Mesothelial cell of epicardium (in vitro differentiated cells): ENCODE measurements at places on chromosomes 1 and 21. TPM values are rescaled to one million over a fixed set of nuclear protein-coding genes. Genes with fewer than 3 reads are reported as not detected.

DNA sequence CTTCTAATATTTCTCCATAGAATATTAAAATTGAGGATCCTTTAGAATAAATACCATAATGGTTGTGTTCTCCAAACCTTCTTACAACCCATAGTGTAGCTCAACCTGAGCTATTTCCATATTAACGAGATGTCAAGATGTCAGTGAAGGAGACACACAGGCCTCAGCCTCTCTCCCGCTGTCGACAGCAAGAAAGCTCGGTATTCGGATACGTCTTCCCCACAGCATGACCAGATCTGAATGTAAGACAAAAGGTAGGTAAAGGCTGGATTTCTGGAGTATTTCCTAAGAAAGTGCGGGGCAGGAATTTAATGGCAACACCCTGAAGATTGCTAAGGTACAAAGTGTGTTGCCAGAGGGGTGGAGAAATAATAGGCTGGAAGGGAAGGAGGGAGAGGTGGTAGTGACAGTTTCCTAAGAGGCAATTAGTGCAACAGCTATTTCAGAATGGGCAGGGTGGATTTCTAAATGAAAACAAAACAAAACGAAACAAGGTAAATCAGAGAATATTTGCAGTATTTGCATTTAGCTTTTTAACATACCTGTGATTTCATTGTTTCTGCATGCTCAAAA, 1.7 kb downstream of the ADSS2 start:
- H3K4me1 ChIP-seq, result peaks cover 67% of the 10 kb centered on the region
- H3K27ac ChIP-seq, result peak overlapping the region; percentile 92
- no peaks in the 10 kb centered on the region for H3K27me3 ChIP-seq
- DNase-seq, result no peak

GRCh38 chr1:151715726-151716404, 738 bp downstream of the CELF3 start:
- peaks cover 69% of the 10 kb centered on the region for H3K27me3 ChIP-seq
- no peaks in the 10 kb centered on the region for H3K36me3 ChIP-seq
- H3K4me1 ChIP-seq, result peaks cover 24% of the 10 kb centered on the region
- H3K4me3 ChIP-seq, result peak overlapping the region; percentile 36
- DNase-seq, result no peak

- no peak for DNase-seq
- no peaks in the 10 kb centered on the region for H3K36me3 ChIP-seq
- H3K27ac ChIP-seq, result no peak within 1 kb of the TSS
- peaks cover 13% of the 10 kb centered on the region for H3K4me1 ChIP-seq
Measured at GRCh38 chr1:155301342-155301841, at the start of gene PKLR. TSS of gene PKLR (minus strand) at chr1:155301438. CDS start at chr1:155301395, 43 bp downstream.

DNA sequence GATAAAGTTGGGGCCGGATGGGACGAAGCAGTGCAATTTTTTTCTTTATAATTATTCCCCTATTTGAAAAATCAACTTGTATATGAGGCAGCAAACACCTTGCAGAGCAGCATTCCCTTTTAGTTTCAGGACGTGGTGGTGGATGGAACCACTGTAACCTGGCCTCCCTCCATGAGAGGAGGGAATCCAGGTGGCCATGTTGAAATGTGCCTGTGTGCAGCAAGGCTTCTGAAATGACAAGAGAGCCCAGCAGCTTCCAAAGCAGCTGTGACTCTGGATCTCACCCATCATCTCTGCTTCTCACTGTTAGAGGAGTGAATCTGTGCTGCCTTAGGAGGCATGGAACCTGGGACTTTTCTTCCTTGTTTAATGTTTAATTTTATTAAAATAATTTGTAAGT, 42.3 kb downstream of the NFIA start:
- peaks cover 67% of the 10 kb centered on the region for H3K4me1 ChIP-seq
- peak overlapping the region; percentile 92 for H3K27ac ChIP-seq
- no peak for DNase-seq
- no peak overlapping the region for H3K4me3 ChIP-seq
- H3K36me3 ChIP-seq, result peaks cover 6% of the 10 kb centered on the region
- H3K27me3 ChIP-seq, result no peaks in the 10 kb centered on the region

- no peaks in the 10 kb centered on the region for H3K4me1 ChIP-seq
- no peak overlapping the region for H3K4me3 ChIP-seq
- H3K27ac ChIP-seq, result no peak overlapping the region
- H3K27me3 ChIP-seq, result no peaks in the 10 kb centered on the region
- peaks cover 10% of the 10 kb centered on the region for H3K36me3 ChIP-seq
- DNase-seq, result no peak
Measured at GRCh38 chr1:226964068-226964425, 24.0 kb downstream of the COQ8A start.

- no peaks in the 10 kb centered on the region for H3K27me3 ChIP-seq
- H3K4me1 ChIP-seq, result peaks cover 63% of the 10 kb centered on the region
- peaks cover 4% of the 10 kb centered on the region for H3K36me3 ChIP-seq
- DNase-seq, result no peak
- H3K27ac ChIP-seq, result peak overlapping the region; percentile 68
- peak overlapping the region; percentile 58 for H3K4me3 ChIP-seq
Measured at GRCh38 chr1:27527223-27527889, 37.4 kb upstream of the WASF2 start.

DNA sequence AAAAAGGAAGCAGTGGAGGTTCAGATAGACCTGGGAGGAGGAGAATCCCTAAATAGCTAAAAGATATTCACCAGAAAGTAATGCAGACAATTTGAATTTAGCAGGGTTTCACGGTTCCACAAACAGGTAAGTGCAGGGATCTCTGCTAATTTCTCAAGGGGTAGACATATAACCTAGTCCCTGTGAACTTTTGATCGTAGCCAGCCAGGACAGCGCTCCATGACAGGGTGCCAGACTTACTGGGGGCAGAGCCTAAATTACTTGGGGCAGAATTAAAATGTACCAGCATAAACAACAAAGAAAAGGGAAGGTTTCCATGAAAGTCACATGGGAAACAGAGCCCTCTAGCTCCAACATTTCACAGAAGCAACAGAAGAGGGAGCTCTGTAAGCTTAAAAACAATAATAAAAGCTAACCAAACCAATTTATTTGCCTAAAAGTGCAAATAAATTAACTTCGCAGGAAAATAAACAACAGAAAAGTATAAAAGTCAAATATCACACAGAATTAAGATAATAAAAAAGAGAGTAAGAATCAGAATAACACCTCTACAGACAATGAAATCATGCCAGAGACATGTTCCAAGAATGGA, 198.3 kb downstream of the DUSP10 start:
- H3K27ac ChIP-seq, result no peak overlapping the region
- no peak overlapping the region for H3K4me3 ChIP-seq
- H3K36me3 ChIP-seq, result no peaks in the 10 kb centered on the region
- H3K4me1 ChIP-seq, result peaks cover 3% of the 10 kb centered on the region
- H3K27me3 ChIP-seq, result peaks cover 6% of the 10 kb centered on the region

DNA sequence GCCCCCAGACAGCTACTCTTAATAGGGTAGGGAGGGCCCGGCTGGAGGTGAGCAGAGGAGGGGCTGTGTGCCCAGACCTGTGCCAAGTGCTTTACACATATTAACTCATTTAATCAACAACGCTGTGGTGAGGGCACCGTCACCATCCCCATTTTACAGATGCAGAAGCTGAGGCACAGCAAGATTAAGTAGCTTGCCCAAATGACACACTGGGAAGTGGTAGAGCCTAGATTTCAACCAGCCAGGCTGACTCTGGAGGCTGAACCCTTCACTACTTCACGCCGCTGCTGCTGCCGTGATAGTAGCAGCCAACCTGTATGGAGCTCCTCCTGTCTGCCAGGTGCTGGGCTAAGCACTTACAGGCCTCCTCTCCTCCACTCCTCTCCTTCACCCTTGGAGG, 127.2 kb downstream of the PTPRU start:
- H3K27ac ChIP-seq, result no peak overlapping the region
- no peaks in the 10 kb centered on the region for H3K36me3 ChIP-seq
- no peak overlapping the region for H3K4me3 ChIP-seq
- no peak for DNase-seq
- H3K4me1 ChIP-seq, result peaks cover 16% of the 10 kb centered on the region
- peaks cover 21% of the 10 kb centered on the region for H3K27me3 ChIP-seq

DNA sequence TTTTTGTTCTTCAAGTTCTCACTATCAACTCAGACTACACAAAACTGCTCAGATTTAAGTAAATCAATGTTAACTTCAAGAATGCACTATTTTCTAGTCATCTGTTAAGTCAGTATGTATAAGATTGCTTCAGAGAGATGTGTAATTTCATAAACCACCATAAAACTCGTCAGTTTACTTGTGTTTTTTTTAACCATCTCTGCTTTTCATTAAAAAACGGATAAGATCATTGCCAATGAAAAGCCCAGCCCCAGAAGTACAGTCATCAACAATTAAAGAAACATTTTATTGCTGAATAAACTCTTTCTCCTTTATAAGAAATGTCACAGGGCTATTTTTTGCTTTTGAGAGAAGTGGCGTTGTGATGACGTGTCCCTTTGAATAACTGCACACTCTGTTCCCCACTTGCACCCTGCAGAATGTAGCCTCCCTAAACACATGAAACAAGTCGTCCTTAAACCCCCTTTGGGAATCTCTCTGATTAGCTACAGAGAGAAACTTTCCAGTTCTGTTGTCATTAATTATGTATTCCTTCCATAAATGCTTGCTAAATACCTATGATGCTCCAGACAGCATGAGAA, 202.7 kb upstream of the FOXD3 start:
- no peak overlapping the region for H3K27ac ChIP-seq
- peaks cover 22% of the 10 kb centered on the region for H3K27me3 ChIP-seq
- no peak overlapping the region for H3K4me3 ChIP-seq
- no peak for DNase-seq
- no peaks in the 10 kb centered on the region for H3K36me3 ChIP-seq

- H3K27ac ChIP-seq, result peak overlapping the region; percentile 44
- peaks cover 21% of the 10 kb centered on the region for H3K4me1 ChIP-seq
- H3K36me3 ChIP-seq, result peaks cover 5% of the 10 kb centered on the region
- no peak for DNase-seq
- no peaks in the 10 kb centered on the region for H3K27me3 ChIP-seq
Measured at GRCh38 chr1:28518745-28519341, 13.0 kb downstream of the RCC1 start.

GRCh38 chr1:235919833-235920441, 53.2 kb upstream of the LYST start:
- DNase-seq, result no peak
- H3K4me3 ChIP-seq, result no peak overlapping the region
- peaks cover 51% of the 10 kb centered on the region for H3K4me1 ChIP-seq
- no peaks in the 10 kb centered on the region for H3K27me3 ChIP-seq

DNA sequence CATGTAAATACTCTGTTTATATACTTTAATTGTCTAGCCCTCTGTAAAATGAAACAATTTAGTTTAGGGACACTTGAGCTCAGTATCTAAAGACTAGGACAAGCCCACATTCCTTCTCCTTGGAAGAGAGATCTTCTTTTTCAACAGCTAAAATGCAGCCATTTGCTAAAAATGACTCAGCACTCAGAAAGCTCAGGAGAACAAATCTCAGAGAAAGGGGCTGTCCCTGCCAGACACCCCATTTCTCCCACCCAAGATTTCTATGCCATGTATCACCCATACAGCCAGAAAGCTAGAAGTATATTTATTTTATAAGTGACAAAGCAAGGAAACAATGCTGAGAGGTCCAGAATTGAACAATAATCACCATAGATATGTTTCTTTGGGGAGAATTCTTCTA, 23.2 kb upstream of the PRDX6 start:
- no peak for DNase-seq
- no peak overlapping the region for H3K4me3 ChIP-seq
- H3K4me1 ChIP-seq, result no peaks in the 10 kb centered on the region
- H3K27me3 ChIP-seq, result no peaks in the 10 kb centered on the region

DNA sequence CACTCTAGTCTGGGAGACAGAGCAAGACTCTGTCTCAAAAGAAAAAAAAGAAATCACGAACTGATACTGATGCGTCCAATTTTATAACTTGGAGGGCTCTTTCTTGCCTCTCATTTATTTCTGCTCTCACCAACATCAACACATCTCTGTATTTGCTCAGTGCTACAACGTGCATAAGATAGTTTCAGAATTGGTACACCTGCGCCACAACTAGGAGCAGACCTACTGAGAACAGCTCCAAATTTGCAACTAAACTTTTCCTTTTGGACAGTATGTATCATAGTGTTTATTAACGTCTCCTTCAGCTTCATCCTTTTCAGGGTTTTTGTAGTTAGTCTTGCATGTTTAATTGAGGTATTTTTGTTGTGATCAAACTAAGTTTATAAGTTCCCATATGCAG, 27.7 kb downstream of the TRAPPC10 start:
- H3K4me3 ChIP-seq, result no peak overlapping the region
- no peak overlapping the region for H3K27ac ChIP-seq
- peaks cover 18% of the 10 kb centered on the region for H3K36me3 ChIP-seq
- H3K27me3 ChIP-seq, result no peaks in the 10 kb centered on the region

GRCh38 chr1:210618369-210618768, 289.7 kb downstream of the HHAT start:
- no peaks in the 10 kb centered on the region for H3K27me3 ChIP-seq
- no peak for DNase-seq
- H3K4me1 ChIP-seq, result no peaks in the 10 kb centered on the region
- no peak overlapping the region for H3K27ac ChIP-seq
- no peak overlapping the region for H3K4me3 ChIP-seq

- no peak overlapping the region for H3K4me3 ChIP-seq
- no peaks in the 10 kb centered on the region for H3K27me3 ChIP-seq
- peaks cover 11% of the 10 kb centered on the region for H3K4me1 ChIP-seq
- peak overlapping the region; percentile 11 for H3K27ac ChIP-seq
- DNase-seq, result no peak
- H3K36me3 ChIP-seq, result peaks cover 7% of the 10 kb centered on the region
Measured at GRCh38 chr1:211750599-211750998, 75.2 kb upstream of the NEK2 start.

DNA sequence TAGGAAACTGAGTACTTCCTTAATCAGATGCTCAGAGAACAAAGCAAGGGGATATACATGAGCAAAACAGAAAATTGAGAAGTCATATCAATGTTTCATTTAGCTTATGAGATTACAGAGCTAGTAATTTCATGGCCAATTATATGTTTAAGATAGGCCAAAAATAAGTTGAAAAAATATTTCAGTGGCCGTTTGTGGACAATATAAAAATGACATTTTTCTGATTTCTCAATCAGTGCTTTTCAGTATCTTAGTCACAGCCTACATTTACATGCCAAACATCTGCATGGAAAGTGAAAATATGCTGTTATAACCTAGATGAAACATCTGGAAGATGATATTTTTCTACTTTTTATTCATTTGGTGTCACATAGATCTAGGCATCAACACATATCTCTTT, 192.5 kb downstream of the HLX start:
- no peak for DNase-seq
- H3K27me3 ChIP-seq, result peaks cover 64% of the 10 kb centered on the region
- H3K4me3 ChIP-seq, result no peak overlapping the region

- peak overlapping the region; percentile 93 for H3K27ac ChIP-seq
- H3K36me3 ChIP-seq, result no peaks in the 10 kb centered on the region
Measured at GRCh38 chr1:212667223-212668139, 32.2 kb downstream of the BATF3 start.

DNA sequence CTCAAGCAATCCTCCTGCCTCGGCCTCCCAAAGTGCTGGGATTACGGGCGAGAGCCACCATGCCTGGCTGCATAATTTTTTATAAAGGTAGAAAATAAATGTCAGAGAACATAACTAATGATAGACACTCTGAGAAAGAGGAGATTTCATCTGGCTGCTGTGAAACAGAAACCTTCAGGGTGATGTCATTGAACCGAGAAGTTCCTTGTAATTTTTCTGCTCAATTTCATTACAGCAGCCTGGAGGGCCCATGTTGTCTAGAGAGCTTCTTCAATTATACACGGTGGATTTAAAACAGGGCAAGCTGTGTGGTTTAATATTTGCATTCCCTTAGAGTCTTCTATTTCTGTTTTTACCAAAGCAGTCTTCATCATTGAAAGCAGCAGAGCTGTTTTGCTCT, 64.3 kb upstream of the MORC3 start:
- H3K4me1 ChIP-seq, result peaks cover 3% of the 10 kb centered on the region
- no peak for DNase-seq
- H3K36me3 ChIP-seq, result peaks cover 20% of the 10 kb centered on the region
- H3K27me3 ChIP-seq, result no peaks in the 10 kb centered on the region

Gene MAB21L3
- 0.11 to 0.23 TPM (median 0.16 TPM) in 3 replicates for total RNA-seq

Gene CASQ2
- total RNA-seq, result 0.09 to 0.24 TPM (median 0.13 TPM) in 3 replicates

Gene LCE1F
- total RNA-seq, result not detected in 3 replicates

Gene GJC2
- total RNA-seq, result 2.5 to 2.6 TPM (median 2.5 TPM) in 3 replicates

Gene KCNN3
- 1.2 to 1.5 TPM (median 1.3 TPM) in 3 replicates for total RNA-seq

Gene RNU1-4
- 3,774 to 3,945 TPM (median 3,937 TPM) in 3 replicates for total RNA-seq

Gene TTC3
- total RNA-seq, result 280 to 286 TPM (median 285 TPM) in 3 replicates

Gene LCE1E
- total RNA-seq, result not detected in 3 replicates
